ENCODE measurements at places on chromosomes 7 and 10. TPM values are rescaled to one million over a fixed set of nuclear protein-coding genes. Genes with fewer than 3 reads are reported as not detected.

Gene SLC39A12
- total RNA-seq = not detected

Gene FGF8
- total RNA-seq = not detected

Gene GNAT3
- not detected for total RNA-seq

Gene NME8
- not detected for total RNA-seq

Gene POM121
- 85.7 TPM for total RNA-seq

Gene SLC29A4
- total RNA-seq = 5.3 TPM

Gene CCDC3
- 0.19 TPM for total RNA-seq

Gene C7orf33
- total RNA-seq = not detected

Gene PILRB
- total RNA-seq = 41.0 TPM

Gene ANXA11
- total RNA-seq = 218 TPM

Gene LEP
- not detected for total RNA-seq

Gene STEAP4
- not detected for total RNA-seq

Gene JAKMIP3
- 1.6 TPM for total RNA-seq

Gene SLC13A4
- not detected for total RNA-seq

Gene CTNNA3
- total RNA-seq = 0.30 TPM

Gene CXCL12
- total RNA-seq = 0.88 TPM

Measured in activated naive CD4-positive, alpha-beta T cell treated with anti-CD3 and anti-CD28 coated beads, Interleukin-2, amount 50 U/mL, for 72 hours (primary cell).